ENCODE measurements at places on chromosomes 1 and 21.
A peak's percentile ranks its signal among the peaks of the same experiment; 100 is the strongest.

DNA sequence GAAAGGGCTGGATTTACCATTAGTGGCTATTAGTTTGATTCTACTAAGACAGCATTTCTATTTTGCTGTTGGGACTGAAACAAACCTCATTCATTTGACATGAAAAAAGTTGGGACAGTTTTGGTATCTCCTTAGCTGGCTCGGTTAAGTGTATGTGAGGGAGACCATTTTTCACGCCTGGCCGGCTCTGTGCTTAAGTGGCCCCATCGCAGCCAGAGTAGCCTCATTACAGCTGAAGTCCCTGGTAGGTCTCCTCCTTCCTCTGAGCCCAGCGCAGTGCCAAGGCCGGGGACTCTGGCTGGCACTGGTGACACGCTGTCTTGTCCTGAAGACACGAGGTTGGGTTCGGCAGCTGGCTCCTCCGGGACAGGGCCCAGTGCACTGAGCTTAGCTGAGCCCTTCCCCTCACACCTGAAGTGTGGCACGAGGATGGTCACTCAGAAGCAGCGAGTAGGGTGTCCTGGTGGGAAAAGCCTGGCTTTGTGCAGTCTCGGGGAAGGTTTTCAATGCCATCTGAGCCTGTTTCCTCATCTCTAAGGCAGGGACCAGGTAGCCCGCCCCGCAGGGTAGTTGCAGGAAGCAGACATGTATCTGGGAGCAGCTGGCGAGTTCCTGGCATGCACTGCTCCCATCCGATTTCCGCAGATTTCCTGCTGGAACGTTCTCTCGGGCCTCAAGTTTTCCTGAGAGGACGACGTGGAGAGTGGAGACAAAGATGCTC lies 196.5 kb downstream of the DYRK1A start:
- DNase-seq, result no peak

DNA sequence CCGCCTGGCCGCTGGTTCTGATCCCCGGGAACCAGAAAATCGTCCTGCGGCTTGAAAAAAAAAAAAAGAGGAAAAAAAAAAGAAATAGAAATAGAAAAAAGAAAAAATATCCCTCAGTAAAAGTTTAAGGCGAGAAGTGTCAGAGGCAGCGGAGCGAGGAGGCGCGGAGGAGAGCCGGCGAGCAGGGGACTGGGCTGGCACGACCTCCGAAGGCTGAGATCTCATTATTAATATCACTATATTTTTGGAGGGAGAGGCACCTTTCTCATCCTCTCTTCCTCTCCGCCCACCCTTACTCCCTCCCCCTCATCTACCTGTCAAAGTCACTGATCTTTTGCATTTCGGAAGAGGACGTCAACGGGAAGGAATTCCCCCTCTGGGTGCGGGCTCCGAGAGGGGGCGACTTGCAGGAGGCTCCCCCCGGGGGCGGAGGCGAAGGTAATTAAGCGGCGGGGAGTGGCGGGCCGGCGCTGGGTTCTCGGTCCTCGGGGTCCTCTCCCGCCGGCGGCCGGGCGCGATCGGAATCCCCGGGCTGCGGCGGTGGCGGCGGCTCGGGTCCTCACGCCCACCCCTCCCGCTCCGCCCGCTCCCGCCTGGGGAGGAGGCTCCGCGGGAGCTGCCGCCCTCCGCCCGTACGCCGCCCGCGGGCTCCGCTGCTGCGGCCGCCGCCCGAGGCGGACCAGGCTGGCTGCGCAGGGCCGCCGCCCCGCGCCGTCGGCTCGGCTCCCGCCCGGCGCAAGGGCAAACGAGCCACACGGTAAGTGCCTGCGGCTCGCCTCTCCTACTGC lies at the start of gene NTNG1:
Gene NTNG1 (plus strand): TSS at position 337 of the 788 bp plus-strand sequence.
- DNase-seq, result no peak

DNA sequence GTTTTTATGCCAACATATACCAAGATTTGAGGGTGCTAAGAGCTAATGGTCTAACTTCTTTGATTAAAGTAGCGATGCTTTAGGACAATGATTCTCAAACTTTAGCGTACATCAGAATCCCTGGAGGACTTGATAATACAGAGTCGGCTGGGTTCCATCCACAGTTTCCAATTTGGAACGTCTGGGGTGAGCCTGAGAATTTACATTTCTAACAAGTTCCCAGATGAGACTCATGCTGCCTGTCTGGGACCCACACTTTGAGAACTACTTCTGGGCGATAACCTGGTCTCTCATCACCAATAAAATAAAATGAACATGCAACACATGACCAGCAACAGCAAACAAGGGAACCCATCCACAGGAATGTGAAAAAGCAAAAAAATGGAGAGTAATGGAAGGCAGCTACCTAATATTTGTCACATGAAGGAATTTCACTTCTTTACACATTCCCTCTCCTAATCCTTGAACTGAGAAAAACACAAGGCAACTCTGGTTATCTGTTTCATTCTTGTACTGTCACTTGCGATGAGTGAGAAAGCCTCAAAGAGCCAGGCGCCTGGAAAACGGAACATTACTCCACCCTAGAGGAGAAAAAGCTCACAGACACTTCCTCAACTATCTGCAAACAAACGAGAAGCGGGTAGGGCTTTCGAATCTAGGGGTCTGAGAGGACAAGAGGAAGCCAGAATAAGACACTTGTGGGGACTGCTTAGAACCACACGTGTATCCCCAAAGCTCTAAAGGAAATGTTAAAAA lies 14.0 kb downstream of the HSF2BP start:
- peak; percentile 87 for DNase-seq

GRCh38 chr1:75522389-75522788 lies 88.5 kb downstream of the SLC44A5 start:
- no peak for DNase-seq

DNA sequence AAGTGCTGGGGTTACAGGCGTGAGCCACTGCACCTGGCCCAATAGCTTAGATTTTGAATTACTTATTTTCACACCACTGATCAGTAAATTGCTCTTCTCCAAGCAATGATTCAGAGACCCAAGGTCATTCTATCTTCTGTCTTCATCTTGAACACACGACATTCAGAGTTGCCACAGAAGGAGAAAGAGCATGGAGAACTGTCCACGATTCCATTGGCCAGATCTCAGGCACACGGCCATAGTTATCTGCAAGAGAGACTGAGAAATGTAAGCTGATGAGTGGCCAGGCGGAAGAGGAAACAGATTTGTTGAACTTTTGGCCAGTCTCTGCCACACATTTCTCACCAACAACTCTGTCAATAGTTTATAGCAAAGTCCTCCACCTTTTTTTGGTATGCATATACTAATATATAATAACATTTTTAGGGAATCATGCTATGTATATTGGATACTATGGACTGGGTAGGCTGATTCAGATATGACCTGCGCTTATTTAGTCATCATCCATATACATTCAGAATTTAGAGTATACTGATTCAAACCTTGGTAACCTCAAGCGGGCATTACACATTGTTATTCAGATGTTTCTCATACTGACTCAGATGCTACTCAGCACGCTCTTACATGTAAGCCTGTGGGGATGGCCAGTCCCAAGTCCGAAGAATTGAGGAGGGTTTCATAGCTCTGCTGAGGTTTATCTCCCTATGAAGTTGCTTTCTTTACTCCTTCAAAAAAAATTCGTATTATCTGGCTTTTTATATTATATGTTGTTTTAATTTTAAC lies 25.5 kb upstream of the CAP1 start:
- DNase-seq, result peak; percentile 87

DNA sequence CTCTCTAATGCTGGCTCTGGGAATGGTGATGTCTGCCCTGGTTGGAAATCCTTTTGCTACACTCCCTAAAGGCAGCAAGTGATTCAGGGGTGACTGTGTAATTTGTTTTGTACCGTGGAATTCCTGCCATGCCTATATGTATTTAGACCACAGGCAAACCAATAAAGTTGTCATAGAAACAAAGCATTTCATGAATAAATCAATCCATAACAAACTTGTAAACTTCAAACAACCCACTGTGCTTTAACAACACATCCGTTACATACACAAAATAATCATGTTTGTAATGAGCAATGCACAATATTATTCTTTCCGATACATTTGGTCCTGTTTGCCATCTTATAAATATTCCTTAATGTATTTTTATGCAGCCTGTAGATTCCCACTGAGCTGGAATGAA lies 330.3 kb upstream of the SNX7 start:
- peak; percentile 65 for DNase-seq

- DNase-seq, result no peak
Measured at GRCh38 chr1:233677690-233678354, 63.9 kb downstream of the KCNK1 start.

- DNase-seq, result peak; percentile 81
Measured at GRCh38 chr21:26070822-26071425, 99.6 kb downstream of the APP start.

DNA sequence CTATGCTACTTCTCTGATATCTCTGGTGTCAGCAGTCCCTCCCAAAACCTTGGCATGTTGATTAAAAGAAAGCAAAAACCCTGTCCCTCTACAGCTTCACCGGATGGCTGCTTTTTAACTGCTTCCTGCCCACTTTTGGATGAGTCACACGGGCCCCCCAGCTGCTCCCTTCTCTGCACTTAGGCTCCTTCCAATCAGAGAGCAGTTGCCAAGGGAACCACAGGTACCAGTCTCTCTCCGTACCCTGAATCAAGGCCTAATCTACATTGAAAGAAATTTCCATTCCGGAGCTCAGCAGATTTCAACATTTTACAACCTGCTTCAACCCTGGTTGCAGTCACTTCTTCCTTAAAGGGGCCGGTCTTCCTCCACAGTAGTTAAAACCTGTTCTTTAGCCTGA lies 70.6 kb upstream of the GJB5 start:
- no peak for DNase-seq

DNA sequence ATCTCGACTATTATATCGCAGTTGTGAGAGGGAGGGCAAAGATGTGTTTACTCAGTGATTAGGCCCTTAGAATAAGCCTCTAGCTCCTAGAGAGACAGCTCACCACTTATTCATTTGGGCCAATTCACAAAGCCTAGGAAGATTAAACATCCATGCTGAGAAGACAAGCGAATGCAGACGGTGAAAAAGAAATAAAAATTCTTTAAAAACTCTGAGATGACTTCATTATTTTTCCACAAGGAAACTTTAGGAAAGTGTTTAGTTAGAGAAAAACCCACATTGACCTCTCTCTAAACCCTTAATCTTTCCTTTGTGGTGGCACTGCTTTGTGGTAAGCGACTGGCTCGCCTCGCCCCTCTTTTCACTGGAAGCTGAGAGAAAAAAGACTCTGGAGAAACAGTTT lies 146.8 kb upstream of the DMRTA2 start:
- peak; percentile 25 for DNase-seq

DNA sequence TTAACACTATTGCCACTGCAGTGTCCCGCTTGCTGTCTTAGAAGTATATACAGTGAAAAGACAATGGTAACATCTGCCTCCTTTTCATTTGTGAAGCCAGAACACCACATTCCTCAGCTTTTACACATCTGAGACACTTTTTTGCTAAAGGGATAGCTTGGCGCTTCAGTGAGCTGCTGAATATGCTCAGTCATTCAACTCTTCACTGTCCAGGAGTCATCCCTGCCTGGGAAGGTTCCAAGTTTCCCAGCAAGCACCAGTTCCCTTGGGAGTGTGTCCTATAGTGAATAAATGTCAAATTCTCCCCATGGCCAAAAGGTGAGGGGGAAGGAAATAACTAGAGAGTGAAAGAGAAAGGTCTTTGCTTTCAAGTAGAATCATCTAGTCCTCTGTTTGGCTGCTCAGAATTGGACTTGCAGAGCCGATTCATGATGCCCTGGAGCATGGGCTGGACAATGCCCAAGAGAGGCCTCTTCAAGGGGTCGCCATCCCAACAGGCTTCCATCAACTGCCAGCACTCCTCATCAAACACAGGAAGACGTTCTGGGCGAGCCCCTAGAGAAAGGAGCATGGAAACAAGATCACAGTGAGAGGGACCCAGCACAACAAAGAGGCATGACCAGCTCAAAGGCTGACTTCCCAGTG lies 25.5 kb upstream of the RBBP5 start:
- peak; percentile 91 for DNase-seq

- no peak for DNase-seq
Measured at GRCh38 chr1:201947697-201948008, 1.3 kb upstream of the LMOD1 start.

DNA sequence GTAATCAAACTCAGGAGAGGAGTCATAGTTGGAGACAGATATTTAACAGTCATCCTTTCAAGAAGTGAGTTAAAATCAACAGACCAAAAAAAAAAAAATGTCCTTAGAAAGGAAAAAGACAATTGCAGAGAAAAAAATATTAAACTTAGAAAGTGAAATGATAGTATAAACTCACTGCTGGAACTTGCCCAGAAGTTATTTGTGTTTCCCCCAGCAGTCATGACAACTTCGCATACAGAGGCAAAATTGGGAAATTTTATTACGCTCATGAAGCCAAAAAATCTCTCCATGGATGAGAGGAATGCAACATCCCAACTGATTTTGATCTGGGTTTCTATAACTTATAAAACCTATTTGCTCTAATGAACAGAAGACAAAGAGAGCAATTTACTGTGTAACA lies 198.2 kb downstream of the LRRC7 start:
- no peak for DNase-seq

DNA sequence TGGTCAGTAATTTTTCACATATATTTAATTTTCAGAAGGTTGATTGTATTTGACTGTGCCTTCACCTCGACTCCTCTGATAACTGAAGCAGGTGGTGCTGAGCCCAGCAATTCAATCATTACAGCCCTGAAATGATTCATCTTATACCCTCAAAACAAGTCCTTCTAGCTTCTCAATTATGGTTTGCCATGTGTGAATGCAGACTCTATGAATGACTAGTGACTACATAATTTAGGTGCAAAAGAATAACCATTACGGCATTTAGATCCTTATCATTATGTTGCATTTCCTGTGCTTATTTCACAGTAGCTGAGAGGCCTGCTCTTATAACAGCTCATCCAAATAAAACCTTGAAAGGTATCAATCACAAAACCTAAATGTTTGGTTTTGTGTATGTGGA lies 54.0 kb upstream of the COL11A1 start:
- no peak for DNase-seq

- DNase-seq, result no peak
Measured at GRCh38 chr1:199098468-199098867, 459.6 kb downstream of the PTPRC start.

DNA sequence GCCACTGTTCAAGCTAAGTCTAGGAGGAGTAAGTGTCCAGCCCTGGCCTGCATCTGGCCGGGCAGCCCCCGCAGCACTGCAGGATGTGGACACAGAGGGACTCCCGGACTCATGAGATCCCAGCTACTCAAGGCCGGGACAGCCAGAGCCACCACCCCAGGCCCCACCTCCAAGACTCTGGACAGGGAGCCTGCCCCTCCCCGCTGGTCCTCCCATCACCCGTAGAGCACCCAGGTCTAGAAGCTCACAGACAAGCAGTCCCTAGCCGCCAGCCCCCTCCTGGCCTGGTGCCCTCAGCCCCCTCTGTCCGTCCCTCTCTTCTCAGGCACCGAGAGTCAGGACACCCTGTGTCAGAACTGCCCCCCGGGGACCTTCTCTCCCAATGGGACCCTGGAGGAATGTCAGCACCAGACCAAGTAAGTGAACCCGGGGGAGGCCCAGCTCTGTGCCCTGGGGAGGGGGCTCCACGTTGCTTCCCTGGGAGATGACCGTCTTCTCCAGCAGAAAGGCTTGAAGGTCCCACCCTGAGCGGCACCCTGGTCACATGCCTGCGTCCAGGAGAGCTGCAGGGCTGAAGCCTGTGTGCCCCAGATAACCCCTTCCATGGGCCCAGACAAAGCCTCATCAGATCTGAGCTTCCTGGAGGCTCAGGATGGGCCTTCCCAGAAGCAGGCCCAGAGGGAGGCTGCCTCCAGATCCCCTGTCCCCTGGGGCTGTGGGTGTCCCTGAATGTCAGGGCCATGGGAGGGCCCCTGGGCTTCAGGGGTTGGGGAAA lies 4.3 kb downstream of the TNFRSF14 start:
- no peak for DNase-seq

- no peak for DNase-seq
Measured at GRCh38 chr1:39690225-39690624, 1.0 kb downstream of the HPCAL4 start.

Data from fibroblast of skin of scalp (primary cell).